Daoy (cell line): ENCODE measurements at places on chromosomes 7 and 10. TPM values are rescaled to one million over a fixed set of nuclear protein-coding genes. Genes with fewer than 3 reads are reported as not detected.

Gene C7orf33
- not detected in 2 replicates for total RNA-seq

GRCh38 chr7:145020454-145020853 lies 184.6 kb upstream of the TPK1 start:
- DNase-seq: no peak

DNA sequence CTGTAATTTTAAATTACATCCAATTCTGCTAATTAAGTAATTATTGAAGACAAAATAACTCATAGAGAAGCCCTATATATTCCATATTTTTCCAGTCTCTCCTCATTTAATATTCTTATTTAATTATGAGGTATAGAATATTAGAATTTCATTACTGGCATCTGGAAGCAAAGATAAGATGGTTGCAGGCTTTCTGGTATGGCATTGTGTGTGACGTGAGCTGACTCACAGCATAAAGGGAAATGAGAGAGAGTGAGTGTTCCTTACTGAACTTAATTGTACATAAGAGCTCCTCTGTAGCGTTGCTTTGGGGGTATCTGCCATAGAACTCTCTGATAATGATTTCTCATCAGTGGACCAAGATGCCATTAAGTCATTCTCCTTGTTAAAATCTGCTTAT lies 127.4 kb upstream of the TEX47 start:
- DNase-seq: no peak

DNA sequence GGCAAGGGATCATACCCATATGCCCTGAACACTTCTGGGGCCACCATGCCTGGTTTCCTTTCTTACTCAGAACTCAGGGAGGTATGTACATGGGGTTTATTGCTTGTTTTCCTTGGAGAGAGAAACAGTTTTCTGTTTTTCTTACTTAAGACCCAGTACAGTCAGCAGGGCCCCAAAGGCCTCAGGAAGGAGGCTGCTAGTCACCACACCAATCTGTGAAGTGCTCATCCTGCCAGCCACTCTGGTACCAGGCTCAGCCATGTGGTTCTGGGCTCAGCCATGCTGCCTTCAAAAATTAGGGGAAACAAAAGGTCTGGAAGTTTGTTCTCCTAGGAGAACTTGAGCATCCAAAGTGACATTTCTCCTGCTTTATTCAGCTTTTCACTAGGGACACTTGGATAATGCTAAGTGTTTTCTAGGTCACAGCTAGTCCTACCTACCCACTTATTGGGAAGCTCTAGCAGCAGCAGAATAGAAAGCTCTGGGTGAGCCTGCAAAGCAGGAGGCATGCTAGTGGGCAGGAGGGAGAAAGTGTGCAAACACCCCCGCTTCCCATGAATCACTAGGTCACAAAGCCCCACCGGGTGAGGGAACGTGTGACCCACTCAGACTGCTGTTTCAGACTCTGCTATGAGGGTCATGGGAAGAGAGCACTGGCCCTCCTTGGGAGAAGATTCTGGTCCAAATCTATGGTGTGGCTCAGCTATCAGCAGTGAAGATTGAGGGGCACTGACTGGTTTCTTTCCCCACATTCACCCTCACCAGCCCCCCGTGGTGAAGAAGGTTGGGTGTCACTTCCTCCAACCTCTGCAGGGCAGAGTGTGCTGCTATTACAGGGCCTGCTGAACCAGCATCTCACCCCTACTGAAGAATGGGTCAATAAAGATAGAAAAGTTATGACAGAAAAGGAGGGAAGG lies 23.9 kb downstream of the NUDCD3 start:
- peak; percentile 82 for DNase-seq

GRCh38 chr7:74043523-74043951 lies 15.6 kb downstream of the ELN start:
- peak; percentile 83 for DNase-seq

- DNase-seq: no peak
Measured at GRCh38 chr10:21092683-21093524, 195.8 kb upstream of the NEBL start.
